Psoas muscle (tissue), 8 donors: ENCODE measurements at places on chromosomes 7 and 10. TPM values are rescaled to one million over a fixed set of nuclear protein-coding genes. Genes with fewer than 3 reads are reported as not detected.
A peak's percentile ranks its signal among the peaks of the same experiment; 100 is the strongest.

Gene TMEM130
- not detected for total RNA-seq

Gene GRM3
- total RNA-seq = not detected

Gene CUL2
- 47.5 TPM for total RNA-seq

DNA sequence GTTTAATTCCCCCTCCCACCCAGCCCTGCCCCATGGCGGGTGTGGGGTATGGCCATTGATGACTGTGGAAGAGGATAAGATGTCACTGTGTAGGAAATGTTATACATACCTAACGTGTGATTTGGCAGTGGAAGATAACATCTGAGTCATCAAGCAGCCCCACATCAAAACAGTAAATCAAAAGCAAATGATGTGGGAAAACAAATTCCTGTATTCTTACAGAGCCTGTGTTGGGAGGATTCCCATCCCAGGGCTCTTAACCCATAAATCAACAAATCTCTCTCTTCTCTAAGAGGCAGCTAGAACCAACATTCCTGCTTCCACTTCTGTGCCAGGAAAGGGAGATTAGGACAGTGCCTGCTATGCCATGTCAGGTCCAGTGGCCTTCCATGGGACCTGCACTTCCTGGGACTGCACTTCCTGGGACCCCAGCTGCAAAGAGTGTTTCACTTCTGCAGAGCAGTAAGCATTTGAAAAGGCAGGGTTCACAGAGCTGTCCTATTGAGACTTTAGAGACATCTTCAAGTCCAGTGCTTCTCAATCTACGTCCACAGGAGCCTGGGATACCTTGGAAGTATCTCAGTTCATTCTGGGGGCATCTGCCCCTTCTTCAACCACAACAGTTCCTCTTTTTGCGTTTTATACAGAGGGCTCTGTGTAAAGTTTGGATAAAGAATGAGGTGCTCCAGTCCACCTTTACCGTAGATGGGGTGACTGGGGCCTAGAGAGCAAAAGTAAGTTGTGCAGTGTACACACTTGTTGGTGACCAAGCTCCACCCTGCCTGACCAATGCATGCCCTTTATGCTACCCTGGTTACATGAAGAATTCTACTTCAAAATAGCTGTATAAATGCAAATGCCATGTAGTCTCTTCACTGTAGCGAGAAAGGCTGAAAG lies 45.7 kb downstream of the ATXN7L1 start:
- DNase-seq = no peak

DNA sequence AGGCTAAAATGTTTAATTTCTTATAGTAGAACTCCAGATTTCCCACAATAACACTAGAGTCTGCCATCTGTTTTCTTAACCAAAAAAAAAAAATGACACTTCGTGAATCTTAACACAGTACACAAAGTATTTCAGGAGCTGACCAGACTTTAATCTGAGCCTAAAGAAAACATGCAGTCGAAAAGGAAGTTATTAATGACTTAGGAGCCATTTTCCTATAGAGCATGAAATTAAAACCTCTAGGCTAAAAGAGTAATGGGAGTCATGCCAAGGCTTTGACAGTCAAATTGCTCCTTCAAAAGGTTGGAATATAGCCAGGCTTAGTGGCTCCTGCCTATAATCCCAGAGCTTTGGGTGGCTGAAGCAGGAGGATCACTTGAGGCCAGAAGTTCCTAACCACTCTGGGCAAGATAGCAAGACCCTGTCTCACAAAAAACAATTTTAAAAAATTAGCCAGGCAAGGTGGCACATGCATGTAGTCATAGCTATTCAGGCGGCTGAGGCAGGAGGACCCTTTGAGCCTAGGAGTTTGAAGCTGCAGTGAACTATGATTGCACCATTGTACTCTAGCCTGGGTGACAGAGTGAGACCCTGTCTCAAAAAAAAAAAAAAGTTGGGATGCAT lies 13.6 kb downstream of the MICU1 start:
- no peak for DNase-seq

GRCh38 chr7:148261523-148261922 lies 329.0 kb upstream of the C7orf33 start:
- DNase-seq = no peak

DNA sequence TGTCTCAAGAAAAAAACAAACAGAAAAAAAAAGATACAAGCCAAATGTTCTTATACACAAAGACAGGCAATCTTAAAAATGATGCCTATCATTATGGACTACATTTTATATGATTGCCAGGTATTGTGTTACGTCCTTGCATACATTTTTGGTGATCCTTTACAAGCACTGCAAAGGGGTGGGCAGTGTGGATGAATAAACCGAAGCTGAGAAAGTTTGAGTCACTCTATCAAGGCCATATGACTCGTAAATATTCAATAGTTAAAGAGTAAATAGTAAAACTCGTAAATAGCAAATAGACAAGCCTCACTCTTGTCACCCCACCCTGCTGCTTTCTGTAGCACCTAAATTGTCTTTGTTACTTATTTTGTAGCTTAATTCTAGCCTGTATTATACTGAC lies 326.2 kb downstream of the FRMD4A start:
- no peak for DNase-seq

GRCh38 chr10:80186364-80187012 lies 18.8 kb downstream of the ANXA11 start:
- DNase-seq = peak; percentile 54

DNA sequence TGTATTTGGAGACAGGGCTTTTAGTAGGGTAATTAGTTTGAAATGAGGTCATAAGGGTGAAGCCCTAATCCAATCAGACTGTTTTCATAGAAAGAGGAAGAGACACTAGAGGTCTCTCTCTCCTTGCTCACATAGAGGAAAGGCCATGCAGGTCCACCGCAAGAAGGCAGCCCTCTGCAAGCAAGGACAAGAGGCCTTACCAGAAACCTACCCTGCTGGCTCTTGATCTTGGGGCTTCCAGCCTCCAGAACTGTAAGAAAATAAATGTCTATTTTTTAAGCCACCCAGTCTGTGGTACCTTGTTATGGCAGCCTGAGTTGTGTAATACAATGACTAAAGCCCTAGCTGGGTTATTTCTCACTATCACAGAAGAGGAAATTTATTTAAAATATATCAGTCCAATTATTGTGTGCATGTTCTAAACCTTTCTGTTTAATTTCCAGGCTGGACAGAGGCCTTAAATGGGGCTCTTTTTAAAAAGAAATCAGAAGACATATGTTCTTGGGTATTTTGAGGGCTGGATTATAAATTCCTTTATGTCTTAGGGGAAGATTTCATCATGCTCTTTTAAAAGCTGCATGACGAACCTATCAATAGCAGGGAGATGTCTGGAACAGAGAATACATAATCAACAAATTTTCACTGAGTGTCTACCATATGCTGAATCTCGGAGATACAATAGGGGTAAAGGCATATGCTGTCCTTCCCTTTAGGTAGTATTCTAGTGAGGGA lies 12.9 kb upstream of the TMEM26 start:
- no peak for DNase-seq

DNA sequence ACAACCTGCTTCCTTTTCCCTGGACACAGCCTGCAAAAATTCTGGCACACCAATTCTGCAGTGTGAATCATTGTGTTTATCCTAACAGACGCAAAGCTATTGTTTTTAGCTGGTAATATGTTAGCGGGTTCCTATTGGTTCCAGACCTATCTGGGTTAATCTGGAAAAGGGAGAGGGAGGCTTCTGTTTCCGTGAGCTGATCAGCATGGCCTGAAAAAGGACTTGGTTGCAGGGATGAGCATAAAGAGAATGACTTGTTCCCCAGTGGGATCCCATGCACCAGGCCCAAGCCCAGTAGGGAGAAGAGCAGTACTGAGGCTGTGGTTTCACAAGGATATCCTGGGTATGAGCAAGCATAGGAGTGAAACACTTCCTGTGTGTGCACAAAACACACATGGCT lies 78.4 kb downstream of the PDE1C start:
- DNase-seq = no peak

- DNase-seq = no peak
These were observed 5.9 kb downstream of the BORCS7 start for GRCh38 chr10:102859911-102860310.

DNA sequence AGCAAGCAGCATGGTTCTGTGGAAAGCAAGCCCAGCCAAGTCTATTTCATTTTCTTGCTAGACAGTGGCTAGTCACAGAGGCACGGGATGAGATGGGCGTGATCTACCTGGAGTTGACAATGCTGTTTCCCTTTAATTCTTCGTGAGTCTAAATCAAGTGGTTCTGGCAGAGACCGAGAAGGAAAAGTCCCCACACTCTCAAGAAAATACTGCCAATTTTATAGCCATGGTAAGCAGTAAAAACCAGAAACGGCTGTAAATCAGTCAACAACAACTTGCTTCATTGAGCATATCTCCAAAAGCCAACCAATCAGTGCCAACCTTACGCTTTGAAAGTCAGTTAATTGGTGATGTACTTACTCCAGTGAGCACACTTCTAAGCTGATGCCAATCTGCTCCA lies 223.4 kb downstream of the SEC23IP start:
- DNase-seq = no peak

DNA sequence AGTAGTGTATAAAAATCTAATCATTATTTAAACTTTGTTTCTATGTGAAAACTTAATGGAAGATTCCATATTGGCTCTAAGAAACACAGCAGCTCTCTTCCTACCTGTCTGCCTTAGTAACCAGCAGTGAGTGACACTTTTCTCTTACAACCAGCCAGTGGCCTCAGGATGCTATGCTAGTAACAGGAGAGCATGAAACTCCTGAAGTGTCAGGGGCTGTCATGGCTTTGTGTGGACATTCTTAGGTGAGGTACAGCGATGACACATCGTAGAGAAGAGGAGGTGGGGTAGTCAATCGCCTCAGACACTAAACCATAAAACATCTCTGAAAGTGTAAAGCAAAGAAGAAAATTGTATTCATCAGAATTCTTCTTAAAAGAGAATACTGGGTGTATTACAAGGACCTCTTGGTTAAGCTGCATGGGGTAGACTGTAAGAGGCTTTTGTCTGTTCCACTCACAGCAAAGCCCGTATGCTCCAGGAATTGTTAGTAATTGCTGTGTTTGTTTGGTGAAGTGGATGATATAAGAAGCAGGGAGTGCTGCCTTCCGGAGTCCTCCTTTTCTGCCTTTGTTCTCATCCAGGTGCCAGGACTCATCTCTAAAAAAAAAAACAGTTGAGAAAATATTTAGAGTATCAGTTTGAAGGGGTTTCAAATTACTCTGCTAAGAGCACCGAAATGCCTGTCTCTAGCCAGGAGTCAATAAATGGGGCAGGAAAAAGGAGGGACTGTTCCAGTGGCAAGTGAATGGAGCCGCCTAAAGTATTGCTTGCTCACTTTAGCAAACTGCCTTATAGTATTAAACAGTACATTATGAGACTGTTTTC lies 518.8 kb downstream of the CNTNAP2 start:
- DNase-seq = no peak

DNA sequence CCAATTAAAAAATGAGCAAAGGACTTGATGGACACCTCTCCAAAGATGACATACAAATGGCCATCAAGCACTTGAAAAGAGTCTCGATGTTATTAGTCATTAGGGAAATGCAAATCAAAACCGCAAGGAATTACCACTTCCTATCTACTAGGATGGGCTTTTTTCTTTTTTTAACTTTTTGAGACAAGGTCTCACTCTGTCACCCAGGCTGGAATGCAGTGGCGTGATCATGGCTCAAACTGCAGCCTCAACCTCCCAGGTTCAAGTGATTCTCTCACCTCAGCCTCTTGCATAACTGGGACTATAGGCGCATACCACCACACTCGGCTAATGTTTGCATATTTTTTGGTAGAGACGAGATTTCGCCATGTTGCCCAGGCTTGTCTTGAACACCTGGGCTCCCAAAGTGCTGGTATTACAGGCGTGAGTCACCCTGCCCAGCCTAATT lies 13.6 kb downstream of the NKX1-2 start:
- no peak for DNase-seq

DNA sequence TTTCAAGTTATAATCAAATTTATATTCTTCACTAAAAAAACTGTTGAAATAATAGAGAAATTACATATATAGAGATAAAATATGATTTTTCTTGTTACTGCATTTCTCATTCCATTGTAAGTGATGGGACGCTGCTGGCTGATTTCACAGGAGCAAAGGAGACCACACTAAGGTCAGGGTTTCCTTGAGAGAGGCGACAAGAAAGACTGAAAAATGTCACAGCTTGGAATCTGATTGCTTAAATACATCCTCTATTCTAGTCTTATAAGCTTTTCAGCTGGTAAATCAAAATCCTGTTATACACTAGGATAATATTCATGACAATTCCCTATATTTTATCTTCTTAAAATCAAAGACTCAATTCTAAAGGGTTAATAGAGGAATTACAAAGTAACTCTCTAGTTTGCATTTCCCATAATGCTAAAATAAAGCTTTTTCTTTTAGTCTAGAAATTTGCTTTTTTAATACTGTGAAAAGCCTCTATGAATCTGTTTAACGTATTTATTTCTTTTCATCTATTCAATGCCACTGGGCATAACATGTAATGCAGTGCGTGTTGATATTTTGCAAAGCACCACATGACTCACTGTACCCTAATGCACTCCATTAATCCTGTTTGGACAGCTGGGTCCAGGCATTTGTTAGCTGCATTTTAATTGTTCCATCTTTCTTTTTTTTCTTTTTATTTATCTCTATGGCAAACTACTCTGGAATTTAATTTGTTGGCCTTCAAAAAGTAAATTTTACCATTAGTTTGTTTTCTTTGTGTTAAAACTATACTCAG lies 81.7 kb downstream of the RNF32 start:
- DNase-seq = no peak

DNA sequence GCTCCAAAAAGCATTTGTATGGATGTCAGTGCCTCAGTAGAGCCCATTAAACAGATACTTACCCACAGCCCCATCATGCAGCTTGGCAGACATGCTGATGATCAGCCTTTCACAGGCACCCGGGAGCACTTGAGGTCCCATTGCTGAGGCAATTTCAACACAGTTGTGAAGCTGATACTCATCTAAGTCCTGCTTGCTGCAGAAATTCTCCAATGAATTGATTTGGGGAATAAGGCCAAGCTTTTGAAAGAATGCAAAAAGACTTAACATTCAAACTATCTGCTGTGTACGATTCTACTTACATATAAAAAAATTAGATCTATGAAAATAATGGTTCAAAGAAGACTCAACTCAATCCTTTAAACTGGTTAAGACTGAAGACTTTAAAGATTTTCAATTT lies 60.5 kb downstream of the LAMB4 start:
- no peak for DNase-seq

DNA sequence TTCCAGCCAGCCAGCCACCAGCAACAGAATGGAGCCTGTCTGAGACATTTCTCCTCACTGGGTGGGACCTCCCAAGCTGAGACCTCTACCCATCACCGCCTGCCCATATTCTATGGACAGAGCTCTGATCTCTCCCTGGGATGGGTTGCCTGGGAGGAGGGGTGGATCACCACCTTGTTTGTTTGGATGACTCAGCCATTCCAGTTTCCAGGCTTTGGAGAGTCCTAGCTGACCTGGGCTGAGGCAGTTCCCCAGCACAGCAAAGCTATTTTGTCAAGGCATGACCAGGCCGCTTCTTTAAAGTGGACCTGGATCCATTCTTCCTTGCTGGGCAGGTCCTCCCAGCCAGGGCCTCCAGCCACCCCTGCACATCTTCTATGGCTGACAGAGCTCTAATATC lies 982.3 kb downstream of the DNAJB9 start:
- DNase-seq = no peak

DNA sequence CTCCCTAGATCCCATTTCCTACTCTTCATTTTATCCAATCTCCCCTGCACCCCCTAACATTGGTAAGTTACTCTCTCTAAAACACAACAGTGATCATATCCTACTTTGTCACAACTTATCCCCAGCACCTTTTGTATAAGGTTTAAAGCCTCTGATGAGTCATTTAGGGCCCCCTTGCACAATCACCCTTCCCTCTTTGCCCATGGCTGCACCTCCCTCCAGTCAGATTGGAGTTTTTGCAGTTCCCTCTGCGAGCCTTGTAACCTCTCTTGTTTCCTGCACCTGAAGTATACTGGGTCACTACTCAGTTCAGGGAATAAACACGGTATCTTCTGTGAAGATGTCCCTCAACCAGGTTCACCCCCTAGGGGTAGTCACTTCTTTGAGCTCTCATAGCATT lies 55.9 kb upstream of the ADRB1 start:
- DNase-seq = no peak
